HS-5 (cell line): ENCODE measurements at places on chromosomes 4 and X.
A peak's percentile ranks its signal among the peaks of the same experiment; 100 is the strongest.

- DNase-seq = no peak
Measured at GRCh38 chr4:95265814-95266740, 282.7 kb downstream of the UNC5C start.

DNA sequence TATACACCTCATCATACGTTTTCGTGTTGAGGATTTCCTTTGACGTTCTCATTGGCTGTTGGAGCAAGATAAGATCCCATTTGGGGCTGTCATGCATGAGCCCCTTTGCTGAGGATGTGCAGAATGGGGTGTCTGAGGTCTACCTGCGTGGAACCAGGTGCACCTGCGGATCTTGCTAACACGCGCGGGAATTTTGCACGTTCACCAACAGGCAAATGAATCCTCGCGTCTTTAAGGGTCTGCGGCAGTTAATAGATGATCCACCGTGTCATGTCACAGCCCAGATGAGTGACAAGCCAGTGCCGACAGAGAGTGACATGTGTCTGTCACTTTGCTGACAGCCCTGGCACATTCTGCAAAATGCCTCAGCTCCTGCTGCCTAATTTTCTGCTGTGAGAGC is 56.3 kb upstream of the SHOX start:
- DNase-seq = no peak

DNA sequence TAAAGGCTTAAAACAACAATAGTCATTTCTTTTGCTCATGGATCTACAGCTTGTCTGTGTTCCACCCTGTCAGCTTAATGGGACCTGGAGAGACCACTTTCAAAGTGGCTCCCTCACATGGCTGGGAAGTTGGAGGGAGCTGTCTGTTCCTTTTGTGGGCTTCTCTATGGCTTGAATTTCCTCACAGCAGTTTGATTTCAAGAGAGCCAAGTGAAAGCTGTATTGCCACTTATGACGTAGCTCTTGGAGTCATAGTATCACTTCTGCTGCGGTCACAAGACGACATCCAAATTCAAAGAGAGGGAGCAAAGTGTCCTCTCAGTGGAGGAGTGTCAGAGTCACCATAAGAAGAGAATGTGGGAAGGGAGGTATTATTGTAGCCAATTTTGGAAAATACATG is 22.7 kb upstream of the ACSL1 start:
- no peak for DNase-seq

GRCh38 chr4:87565746-87566145 is 36.6 kb upstream of the SPARCL1 start:
- DNase-seq = no peak

DNA sequence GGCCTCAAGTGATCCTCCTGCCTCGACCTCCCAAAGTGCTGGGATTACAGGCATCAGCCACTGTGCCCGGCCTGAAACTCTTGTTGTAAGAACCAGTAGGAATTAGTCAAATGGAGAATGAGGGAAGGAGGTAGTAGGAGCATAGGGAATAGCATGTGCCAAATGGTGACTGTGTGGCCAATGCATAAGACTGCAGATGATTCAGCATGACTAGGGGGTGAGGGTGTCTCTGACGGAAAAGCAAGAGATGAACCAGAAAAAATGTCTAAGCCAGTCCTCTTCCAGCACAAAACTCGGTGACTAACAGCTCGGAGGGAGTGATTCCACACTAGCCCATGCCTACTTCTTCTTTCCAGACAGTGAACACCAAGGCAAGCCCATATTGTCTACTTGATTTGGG is 58.2 kb upstream of the DUSP21 start:
- DNase-seq = peak; percentile 66

DNA sequence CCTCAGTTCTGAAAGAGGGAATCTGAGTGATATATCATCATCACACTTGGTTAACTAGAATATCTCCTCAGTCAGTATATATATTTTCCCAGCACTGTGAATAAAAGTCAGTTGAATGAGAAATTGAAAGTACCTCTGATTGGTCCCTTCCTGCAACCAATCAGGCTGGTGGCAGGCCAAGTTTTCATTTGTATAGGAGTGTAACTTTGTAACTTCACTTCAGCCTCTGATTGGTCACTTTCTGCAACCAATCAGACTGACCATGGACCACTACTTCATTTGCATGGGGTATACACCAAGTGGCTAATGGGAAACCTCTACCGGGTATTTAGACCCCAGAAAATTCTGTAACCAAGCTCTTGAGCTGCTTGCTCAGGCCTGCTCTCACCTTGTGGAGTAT is 2.0 kb upstream of the PGK1 start:
- no peak for DNase-seq

DNA sequence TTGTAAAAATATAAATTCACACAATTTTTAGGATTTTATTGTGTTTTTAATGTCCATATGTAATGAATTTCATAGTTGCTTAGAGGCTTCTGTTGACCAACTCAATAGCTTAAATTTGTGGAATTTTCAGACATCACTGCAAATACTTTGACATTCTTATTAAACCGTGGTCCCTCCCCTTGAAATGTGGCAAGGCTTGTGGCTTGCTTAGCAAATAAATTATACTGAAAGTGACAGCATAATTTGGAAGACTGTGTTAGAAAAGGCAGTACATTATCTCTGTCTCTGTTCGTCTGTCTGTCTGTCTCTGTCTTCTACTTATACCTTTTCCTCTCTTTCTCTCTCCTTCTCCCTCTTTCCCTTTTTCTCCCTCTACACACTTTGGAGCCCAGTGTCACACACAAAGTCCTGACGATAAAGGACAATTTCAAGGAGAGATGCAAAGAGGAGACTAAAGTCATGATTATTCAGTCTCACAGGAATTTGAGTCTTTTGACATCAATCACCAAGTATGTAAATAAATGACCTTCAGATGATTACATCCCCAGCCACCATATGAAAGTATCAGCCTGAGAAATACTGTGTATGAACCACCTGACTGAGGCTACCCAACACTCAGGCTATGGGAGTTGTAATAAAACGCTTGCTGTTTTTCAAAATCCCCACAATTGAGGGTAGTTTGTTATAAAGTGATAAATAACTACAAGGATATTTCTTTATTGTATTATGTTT is 21.0 kb upstream of the UGT2B7 start:
- no peak for DNase-seq

DNA sequence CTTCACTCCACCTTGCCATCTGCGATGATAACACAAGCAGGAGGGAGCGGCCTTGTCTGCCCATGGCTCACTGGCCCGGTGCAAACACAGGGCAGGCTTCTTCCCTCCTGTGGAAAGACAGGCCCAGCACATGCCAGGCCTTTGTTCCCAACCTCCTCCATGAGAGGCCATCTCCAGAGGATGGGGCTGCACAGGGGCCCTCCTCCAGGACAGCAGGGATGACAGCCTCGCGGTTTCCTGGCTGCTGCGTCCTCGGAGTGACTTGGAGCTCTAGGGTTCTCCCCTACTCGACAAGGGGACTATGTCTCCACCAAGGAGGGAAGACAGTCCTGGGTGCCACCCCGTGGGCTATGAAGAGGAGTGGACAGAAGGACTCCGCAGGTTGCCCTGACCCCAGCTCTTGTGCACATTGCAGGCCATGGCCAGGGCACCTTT is 21.8 kb downstream of the RNF212 start:
- no peak for DNase-seq

DNA sequence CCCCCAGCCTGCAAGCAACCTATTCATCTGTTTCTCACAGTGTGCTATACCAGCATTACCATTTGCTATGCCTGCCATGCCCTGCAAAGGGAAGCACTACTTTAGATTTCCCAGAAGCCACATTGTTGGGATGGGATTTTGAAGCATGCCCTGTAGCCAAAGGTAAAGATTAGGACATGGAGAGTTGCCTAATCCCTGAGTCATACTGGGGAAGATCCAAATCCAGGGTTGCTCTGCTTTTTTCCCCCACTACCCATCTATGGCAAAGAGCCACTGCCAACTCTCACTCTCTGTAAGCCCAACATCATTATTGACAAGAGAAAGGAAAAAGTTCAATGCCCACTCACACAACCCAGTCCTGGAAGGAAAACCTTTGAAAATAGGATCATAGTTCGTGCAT is 36.7 kb upstream of the TMEM164 start:
- no peak for DNase-seq

DNA sequence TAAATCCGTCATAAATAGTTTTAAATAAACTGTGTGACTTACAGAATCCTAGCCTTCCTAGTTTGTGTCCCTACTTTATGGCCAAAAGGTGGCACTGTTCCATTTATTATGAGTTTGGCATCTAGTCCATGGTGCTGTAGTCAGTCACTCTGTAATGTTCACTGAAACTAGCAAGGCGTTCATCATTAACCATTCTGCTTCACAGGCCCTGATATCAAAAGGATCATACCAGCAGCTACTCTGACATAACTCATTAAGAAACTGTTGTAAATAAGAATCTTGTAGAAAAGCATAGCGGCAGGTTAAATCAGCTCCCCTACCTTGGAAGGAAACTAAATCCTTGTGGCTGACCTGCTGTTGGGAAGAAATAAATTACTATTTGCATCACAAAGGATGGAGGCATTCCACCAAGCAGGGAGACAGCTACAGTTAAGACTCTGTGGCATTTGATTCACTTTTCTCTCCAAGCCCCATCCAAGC is 919.6 kb upstream of the DIAPH2 start:
- DNase-seq = no peak

- DNase-seq = no peak
Measured at GRCh38 chr4:177446586-177446985, 4.3 kb upstream of the AGA start.

- no peak for DNase-seq
Measured at GRCh38 chrX:118980761-118981160, 6.3 kb downstream of the LONRF3 start.

DNA sequence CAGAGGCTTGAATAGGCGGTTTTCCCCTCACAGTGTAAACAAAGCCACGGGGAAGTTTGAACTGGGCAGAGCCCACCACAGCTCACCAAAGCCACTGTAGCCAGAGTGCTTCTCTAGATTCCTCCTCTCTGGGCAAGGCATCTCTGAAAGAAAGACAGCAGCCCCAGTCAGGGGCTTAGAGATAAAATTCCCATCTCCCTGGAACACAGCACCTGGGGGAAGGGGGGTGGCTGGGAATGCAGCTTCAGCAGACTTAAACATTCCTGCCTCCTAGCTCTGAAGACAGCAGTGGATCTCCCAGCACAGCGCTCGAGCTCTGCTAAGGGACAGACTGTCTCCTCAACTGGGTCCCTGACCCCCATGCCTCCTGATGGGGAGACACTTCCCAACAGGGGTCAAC is 44.0 kb upstream of the USP38 start:
- no peak for DNase-seq
